ENCODE measurements at places on chromosomes 6 and 20.

- DNase-seq: no peak
These were observed 547 bp upstream of the ESR1 start for GRCh38 chr6:151806757-151807512.

DNA sequence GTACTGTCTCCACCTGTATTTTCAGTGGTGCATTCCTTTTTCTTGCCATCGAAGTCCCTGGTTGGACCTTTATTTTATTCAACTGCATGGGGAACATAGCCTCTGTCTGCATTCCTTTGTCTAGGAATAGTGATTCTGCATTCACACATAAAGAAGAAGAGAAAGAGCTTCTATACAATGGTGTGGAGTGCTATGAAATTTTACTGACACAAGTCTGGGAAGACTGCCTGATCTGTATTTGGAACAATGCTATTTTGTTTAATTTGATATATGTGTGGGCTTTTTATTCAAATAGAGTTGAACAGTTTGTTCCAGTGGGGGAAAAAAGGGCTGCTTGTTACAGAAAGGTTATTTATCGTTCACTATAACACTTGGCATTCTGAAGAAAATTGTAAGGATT, 375.7 kb upstream of the POU3F2 start:
- DNase-seq: peak; percentile 40

GRCh38 chr6:106979435-106979884, 4.9 kb upstream of the CD24 start:
- peak; percentile 56 for DNase-seq

DNA sequence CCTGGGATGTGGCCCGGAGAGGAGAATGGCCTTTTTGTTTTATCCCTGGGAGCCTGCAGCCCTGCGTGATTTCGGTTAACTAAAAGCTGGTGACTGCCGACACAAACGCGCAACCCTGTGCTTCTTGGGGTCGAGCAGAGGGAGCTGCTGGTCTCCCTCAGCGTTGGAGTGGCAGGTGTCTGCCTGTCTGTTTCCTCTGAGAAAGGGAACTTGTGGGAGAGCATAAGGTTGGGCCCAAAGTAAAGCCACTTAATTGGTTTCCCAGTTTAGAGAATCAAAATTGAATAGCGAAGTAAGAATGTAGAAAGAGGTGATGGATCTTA, 500 bp downstream of the LTV1 start:
- no peak for DNase-seq

GRCh38 chr6:132228894-132229293, 172.4 kb downstream of the MOXD1 start:
- DNase-seq: no peak

DNA sequence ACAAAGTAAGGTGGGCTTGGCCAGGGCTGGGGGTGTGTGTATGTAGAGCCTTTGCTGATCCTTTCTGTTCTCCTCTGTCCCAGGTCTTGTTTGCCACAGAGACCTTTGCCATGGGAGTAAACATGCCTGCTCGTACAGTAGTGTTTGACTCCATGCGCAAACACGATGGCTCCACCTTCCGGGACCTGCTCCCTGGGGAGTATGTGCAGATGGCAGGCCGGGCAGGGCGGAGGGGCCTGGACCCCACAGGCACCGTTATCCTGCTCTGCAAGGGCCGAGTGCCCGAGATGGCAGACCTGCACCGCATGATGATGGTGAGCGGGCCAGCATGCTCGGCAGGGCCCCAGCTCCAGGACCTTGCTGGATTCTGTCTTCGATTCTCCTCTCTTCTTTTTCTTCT, 6.2 kb downstream of the DXO start:
- DNase-seq: no peak

DNA sequence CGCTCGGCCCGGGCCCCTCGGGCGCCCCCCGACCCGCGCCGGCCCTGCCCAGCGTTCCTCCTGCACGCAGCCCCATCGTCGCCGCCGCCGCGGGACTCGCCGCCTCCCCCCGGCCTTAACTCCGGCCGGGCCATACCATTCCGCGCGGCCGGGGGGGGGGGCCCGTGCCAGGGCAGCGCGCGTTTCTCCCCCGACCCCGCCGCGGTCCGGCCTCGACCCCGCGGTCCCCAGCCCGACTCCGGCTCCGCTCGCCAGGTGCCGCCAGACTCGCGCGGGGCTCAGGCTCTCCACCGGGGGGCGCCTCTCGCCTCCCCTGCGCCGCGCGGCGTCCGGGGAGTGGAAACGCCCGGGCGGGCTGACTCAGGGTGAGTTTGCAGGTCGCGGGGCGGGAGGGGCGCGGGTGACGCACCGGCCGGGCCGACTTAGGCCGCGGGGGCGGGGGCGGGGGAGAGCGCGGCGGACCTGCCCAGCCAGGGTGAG, at the start of gene SRXN1:
Gene SRXN1 (minus strand): TSS at position 91 of the 480 bp plus-strand sequence. CDS start 15 bp downstream, at position 76.
- DNase-seq: peak; percentile 59

DNA sequence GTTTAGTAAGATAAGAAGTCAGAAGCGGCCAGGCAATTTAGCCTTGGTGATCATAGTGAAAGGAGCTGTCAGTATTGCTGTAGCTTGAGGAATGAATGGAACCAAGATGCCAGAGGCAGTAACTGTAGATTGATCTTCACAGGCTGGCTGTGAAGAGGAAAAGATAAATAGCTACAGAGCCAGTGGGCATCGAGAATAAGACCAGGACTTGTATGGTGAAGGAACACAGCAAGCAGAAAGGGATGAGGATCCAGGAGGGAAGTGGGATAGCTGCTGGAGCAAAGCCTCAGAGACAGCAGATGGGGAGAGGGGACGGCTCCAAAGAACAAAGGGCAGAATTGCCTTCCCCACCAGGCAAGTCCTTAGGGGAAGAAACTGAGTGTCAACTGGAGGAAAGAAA, 294.4 kb upstream of the PLN start:
- DNase-seq: no peak
